Right cardiac atrium (tissue), 5 donors: ENCODE measurements at places on chromosomes 6 and 20. TPM values are rescaled to one million over a fixed set of nuclear protein-coding genes. Genes with fewer than 3 reads are reported as not detected.

The ERVFRD-1 gene
- 0.09 TPM for total RNA-seq

The ENPP3 gene
- 0.14 TPM for total RNA-seq

The ESR1 gene
- 3.3 TPM for total RNA-seq

The MOG gene
- 1.5 TPM for total RNA-seq

The ZKSCAN3 gene
- 4.1 TPM for total RNA-seq

The SENP6 gene
- 63.3 TPM for total RNA-seq

The TSBP1 gene
- not detected for total RNA-seq

The SLC35D3 gene
- not detected for total RNA-seq
